ENCODE measurements at places on chromosomes 12 and 14.

- DNase-seq, result no peak
Observed at GRCh38 chr12:124379938-124380754, 85.3 kb downstream of the RFLNA start.

- no peak for DNase-seq
Observed at GRCh38 chr14:75311356-75311755, 32.7 kb downstream of the FOS start.

- no peak for DNase-seq
Observed at GRCh38 chr12:113075137-113075683, 18.7 kb downstream of the DTX1 start.

DNA sequence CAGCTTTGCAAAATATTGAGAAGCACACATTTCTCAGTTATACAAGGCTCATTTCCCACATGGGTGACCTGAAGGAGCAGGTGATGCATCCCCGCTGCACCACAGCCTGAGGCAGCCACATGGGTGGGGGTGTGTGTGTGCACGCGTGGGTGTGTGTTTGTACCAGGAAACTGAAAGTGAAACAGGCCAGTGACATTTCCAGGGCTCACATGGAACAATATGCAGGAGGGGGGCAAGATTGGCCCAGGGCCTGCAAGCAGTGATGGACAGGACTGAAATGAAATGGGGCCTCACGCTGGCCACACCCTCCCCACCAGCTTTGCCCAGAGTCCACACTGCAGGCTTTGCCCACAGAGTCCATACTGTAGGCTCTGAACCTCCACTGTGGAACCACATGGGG lies 154.2 kb upstream of the PARP11 start:
- no peak for DNase-seq

DNA sequence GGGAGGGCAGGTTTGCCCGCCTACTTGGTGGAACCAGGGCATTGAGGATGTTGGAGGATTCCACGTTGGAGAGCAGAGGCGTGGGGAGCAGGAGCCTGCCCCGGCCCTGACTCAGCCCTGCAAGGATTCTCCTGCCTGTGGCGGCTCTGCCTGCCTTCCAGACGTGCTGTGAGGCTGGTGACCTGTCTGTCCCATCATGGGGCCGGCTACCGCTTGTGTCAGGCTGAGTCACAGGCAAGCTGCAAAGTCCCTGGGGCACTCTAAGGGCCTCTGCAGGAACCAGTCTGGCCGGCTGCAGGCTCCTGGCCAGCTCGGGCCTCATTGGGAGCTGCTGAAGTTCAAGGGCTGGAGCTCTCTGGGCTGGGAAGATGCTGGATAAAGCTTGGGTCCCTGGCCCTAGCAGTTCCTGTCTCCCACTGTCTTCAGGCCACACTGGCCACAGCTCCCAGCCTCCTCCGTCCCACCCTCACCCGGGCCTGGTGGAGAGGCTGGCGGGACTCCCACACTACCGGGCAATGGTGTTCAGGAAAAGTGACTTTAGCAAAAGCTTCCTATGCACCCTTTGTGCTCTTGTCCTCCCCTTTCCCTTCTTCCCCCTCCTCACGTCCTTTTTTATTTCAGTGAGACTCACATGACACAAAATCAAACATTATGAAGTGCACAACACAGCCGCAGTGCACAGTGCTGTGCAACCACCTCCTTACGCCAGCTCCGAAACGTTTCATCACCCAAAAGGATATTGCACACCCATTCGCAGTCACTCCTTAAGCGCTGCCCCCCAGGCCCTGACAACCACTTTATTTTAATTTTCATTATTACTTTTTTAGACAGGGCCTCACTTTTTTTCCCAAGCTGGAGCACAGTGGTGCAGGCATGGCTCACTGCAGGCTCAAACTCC lies 22.0 kb upstream of the ULK1 start:
- DNase-seq, result no peak

DNA sequence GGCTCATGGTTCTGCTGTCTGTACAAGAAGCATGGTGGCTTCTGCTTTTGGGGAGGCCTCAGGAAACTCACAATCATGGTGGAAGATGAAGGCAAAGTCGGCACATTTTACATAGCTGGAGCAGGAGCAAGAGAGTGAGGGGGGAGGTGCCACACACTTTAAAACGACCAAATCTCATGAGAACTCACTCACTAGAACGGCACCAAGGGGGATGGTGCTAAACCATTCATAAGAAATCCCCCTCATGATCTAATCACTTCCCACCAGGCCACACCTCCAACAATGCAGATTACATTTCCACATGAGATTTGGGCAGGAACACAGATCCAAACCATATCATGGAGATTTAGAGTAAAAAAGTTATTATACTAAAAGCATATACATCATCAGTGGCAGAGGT lies 13.6 kb upstream of the LEMD3 start:
- DNase-seq, result no peak

DNA sequence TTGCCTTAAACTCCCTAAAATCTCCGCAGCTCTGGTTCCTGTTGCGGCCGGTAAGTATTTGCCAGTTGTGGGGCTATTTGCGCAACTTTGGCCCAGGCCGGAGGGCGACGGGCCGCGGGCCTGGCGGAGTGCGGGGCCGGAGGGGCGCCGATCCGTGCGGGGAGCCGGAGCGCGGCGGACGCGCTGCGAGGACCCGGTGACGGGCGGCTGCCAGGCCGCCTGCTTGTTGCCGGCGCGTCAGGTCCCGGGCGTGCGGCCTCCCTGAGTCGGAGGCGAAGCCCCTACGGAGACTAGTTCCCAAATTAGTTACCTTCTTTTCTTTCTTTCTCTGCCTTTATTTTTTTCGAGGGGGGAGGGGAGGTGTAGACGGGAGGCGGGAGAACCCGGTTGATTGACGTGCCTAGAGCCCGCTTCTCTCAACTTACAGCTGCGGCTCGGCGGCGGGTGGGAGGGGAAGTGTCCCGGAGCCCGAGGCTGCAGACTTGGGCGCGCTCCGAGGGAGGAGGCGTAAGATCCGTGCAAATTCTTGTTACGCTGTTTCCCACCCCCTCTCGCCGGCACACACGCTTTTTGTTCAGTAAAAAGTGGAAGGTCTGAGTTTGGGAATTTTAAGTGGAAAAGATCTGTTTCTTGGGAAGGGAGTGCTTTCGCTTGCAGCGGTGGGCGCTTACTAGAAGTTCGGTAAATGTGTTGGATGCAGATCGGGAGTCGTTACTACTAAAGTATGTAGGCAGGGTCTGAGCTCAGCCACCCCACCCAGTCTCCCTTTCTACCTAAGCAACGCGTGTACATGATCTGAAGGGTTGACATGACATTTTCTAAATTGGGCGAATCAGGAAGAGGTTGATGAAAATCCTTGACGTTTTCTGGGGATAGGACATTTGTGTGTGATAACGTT lies 576 bp downstream of the ZBTB1 start:
- DNase-seq, result peak; percentile 95

DNA sequence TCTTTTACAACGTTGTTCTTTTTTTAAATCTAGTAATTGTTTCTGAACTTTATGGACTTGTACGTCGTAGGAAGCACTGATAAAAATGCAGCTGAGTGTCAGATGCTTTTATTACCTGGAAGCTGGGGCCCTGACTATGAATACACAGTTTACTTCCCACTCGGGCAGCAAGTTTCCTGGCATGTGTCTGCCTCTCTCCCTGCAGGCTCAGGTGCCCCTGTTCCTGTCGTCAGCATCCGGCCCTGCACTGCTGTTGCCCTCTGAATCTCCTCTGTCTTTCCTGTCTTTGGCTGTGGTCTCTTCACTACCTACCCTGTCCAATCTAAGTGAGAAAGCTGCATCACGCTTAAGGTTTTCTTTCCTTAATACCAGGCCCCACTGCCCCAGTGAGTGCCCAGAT lies 75.8 kb downstream of the PELI2 start:
- no peak for DNase-seq

GRCh38 chr14:22566845-22567244 lies 22.2 kb downstream of the DAD1 start:
- no peak for DNase-seq

DNA sequence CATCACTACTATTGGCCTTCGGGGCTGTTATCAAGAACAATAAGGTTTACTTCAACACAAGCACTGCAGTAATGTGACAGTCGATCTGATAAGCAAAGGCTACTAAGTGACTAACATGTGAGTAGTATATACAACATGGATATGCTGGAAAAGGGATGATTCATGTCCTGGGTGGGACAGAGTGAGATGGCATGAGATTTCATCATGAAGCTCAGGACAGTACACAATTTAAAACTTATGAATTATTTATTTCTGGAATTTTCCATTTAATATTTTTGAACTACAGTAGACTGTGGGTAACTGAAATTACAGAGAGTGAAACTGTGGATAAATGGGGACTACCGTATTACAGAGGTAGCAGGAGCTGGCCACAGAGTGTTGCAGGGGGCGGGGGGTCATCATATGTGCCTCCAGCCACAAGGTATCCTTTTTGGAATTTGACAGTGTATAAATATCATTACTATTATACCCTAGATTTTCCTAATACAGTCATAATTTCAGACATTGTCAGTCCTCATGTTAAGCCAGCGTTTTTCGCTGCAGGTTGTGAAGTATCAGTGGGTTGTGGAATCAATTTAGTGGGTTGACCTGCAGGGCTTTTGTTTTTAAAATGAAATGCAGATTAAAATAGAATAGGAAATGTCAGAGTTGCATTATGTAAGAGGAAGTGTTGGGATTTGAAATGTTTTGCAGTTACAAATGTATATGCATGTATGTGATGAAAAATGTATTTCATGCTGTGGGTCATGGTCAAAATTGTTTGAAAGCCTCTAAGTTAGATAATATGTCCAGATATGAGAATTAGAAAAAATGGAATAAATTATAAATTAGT lies 148.0 kb upstream of the NUDT4 start:
- no peak for DNase-seq

GRCh38 chr12:52079576-52080402 lies at the start of gene SMIM41:
Gene SMIM41 (plus strand): TSS chr12:52079704. CDS start chr12:52079780, 76 bp downstream.
- no peak for DNase-seq

- no peak for DNase-seq
Observed at GRCh38 chr12:106719879-106720278, 54.6 kb upstream of the RIC8B start.

DNA sequence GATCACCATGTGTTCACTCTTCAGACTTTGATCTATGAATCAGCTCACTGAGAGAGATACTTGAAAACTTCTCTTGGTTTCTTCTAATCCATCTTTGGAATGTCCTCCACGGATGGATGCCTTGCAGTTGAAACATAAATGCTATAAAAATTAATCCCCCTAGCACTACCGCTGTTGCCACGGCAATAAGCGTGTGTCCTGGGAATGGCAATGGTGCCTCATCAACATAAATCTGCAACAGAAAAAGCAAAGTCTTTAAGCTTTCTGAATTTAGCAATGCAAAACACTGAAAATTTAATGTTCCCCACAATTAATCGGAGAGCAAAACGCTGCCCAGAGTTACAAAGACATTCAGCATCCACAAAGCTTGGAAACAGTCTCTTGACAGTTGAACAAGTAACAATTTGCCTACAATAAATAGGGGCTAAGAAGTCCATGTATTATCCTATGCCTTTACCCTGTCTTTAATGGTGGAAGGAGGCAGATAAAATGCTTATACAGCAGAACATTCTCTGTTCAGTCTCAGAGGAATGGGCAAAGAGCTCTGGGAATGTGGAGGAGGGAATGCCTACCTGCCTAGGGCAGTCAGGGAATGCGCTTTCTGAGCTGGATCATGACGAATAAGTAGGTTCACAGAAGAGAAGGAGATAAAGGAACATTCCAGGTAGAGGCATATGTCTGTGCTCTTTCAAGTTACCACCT lies 70.9 kb upstream of the PPP4R3A start:
- DNase-seq, result no peak

- DNase-seq, result no peak
Observed at GRCh38 chr14:98835051-98835824, 436.8 kb downstream of the BCL11B start.

DNA sequence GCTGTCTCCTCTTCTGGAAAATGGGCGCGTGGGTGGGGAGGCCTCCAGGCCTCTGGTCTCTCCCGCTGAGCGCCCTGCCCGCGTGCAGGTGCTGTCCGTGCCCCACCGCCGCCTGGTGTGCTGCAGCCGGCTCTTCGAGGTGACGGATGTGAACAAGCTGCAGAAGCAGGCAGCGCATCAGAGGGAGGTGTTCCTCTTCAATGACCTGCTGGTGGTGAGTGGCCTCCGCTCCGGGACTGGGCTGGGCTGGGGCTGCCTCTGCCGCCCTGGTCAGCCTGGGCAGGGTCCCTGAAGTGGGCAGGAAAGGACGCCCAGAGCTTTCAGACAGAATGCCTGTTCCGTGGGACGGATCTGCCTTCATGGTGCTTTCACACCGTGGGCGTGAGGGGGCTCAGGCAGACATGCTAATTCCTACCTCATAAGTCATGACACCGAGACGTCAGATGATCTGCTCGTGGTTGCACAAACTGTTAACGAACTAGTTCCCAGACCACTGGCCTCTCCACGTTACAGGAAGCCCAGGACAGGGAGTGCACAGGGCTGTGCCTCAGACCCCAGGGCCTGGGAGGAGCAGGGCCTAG lies 50.5 kb downstream of the SLC6A12 start:
- DNase-seq, result peak; percentile 60

- peak; percentile 17 for DNase-seq
Observed at GRCh38 chr12:130762319-130762675, 46.2 kb upstream of the RIMBP2 start.

- DNase-seq, result no peak
Observed at GRCh38 chr12:62543741-62544140, 77.1 kb downstream of the MON2 start.

GRCh38 chr14:101249676-101250036 lies 311.6 kb upstream of the DIO3 start:
- DNase-seq, result no peak

- DNase-seq, result peak; percentile 54
Observed at GRCh38 chr14:89424241-89424640, 7.2 kb upstream of the FOXN3 start.

GRCh38 chr12:118618695-118619094 lies 242.3 kb downstream of the SUDS3 start:
- no peak for DNase-seq

- DNase-seq, result no peak
Observed at GRCh38 chr12:109448272-109448671, 28.8 kb downstream of the KCTD10 start.

- DNase-seq, result peak; percentile 89
Observed at GRCh38 chr14:44316647-44317440, 190.2 kb downstream of the FSCB start.

DNA sequence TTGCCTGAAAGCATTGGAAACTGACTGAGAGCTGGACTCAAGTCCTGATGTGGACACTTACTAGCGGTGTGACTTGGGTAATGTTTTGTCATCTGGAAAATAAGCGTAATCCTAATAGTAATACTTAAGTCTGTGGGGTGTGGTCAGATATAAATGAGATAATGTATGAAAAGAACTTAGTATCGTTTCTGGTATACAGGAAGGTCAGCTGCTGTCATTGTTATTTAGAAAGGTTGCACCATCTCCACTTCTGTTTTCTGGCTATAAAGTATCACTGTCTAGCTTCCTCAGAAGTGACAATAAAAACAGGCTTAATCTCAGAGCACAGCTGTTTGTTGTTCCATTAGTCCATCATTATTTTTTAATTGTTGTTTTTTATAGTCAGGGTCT lies 34.1 kb upstream of the TUBA1C start:
- no peak for DNase-seq

DNA sequence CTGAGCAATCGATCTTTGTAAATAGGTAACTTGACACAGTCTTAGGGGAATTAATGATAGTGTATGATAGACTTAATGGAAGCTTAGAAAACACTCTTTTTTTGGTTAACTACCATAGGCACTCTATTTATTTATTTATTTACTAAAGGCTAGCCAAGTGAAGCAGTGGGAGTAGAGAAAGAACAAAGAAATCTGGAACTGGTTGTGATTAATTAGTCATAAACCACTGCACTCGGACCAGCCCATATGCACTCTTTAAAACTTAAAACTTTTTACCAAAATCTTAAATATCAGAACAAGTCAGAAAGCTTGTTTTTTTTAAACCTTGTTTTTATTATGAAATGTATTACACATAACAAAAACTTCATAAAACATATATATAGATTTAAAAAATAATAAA lies 49.5 kb upstream of the SRP54 start:
- DNase-seq, result no peak
